ENCODE measurements at places on chromosomes 5 and 9. TPM values are rescaled to one million over a fixed set of nuclear protein-coding genes. Genes with fewer than 3 reads are reported as not detected.

The FOCAD gene
- 18.8 TPM for total RNA-seq

The IFNA13 gene
- not detected for total RNA-seq

The DEPDC1B gene
- total RNA-seq, result 0.19 TPM

The OR1Q1 gene
- total RNA-seq, result not detected

The UCK1 gene
- 36.1 TPM for total RNA-seq

The LRRC19 gene
- total RNA-seq, result not detected

The CTXN3 gene
- total RNA-seq, result not detected

The SEC61B gene
- total RNA-seq, result 106 TPM

The SPINK1 gene
- total RNA-seq, result not detected

The HNRNPK gene
- total RNA-seq, result 562 TPM

The CDC25C gene
- total RNA-seq, result not detected

The PAEP gene
- not detected for total RNA-seq

The ZNG1C gene
- 38.5 TPM for total RNA-seq

DNA sequence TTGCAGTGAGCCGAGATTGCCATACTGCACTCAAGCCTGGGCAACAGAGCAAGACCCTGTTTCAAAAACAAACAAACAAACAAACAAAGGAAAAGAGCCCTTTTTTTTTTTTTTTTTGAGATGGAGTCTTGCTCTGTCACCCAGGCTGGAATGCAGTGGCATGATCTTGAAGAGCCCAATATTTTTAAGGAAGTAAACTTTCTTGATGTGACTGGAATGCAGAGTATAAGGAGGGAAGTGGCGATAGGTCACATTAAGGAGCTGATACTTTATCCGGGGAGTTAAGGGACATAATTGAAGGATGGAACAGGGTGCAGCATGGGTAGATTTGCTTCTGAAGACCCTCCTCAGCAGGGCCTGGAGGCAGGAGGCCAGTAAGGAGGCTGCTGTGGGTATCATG lies 13.0 kb downstream of the NAIF1 start:
- DNase-seq, result no peak

- DNase-seq, result no peak
These were observed 65.8 kb upstream of the PAPPA start for GRCh38 chr9:116087751-116088194.

DNA sequence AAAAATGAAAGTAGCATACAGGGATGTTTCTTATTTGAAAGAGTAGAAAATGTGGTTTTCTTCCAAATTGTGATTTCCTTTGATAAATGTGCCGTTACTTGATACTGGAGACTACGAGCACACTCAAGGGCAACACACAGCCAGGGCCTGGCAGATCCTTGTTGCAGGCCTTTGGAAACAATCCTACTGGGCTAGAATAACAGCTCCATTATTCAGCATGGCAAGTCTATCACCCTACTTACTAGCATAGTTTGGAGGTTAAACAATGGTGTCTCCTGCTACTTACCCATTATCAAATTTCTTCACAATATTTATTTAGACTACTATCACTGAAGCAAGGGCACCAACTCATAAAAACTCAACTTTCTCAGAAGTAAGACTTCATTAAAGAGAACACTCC lies 140.8 kb upstream of the ZNF608 start:
- no peak for DNase-seq

DNA sequence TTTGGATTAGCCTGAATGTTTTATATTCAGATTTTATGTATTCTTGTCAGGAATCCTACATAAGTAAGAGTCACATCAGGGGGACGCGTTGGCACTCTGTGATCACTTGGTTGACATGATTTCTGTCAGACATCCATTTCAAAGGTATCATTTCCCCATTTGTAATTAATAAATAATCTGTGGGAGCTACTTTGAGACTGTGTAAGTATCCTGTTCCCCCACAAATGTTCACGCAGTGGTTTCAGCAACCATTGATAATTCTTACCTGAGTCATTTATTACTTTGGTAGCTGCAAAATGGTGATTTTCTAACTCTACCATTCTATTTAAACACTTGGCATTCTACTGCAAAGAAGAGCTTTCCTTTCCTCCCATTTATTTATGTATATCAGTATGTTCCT lies 56.9 kb upstream of the TBC1D2 start:
- no peak for DNase-seq

GRCh38 chr5:9601055-9601739 lies 29.0 kb downstream of the TAS2R1 start:
- DNase-seq, result no peak

GRCh38 chr9:91817493-91818224 lies 132.4 kb downstream of the ROR2 start:
- no peak for DNase-seq

DNA sequence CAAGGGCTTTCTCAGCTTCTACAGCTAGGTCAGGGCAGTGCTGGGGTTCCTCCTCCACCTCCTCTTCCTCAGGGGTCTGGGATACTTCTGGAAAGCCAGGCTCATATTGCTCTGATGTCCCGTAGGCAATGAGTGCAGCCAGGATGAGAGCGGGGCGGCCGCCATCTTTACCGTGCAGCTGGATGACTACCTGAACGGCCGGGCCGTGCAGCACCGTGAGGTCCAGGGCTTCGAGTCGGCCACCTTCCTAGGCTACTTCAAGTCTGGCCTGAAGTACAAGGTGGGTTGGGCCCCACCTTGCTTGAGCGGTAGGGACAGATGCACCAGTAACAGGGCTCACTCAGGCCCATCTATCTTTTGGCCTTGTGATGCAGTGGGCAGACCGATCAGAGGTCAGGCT lies 34.8 kb downstream of the GSN start:
- no peak for DNase-seq

DNA sequence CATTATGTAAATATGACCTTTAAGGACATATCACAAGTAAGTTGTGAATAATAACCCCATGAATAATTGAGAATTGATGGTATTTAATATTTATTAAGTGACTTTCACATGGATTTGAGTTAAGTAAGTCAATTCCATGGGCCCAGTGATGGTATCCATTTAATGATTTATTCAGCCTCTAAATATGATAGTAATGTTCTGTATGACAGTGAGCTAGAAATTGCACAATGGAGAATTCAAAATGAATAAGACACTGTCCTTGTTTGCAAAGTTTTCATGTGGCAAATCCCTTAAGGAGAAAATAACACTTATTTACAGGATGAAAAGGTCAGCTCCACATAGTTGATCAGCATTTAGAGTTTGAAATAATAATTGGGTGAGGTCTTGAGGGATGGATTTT lies 160.7 kb downstream of the PDE4D start:
- no peak for DNase-seq

DNA sequence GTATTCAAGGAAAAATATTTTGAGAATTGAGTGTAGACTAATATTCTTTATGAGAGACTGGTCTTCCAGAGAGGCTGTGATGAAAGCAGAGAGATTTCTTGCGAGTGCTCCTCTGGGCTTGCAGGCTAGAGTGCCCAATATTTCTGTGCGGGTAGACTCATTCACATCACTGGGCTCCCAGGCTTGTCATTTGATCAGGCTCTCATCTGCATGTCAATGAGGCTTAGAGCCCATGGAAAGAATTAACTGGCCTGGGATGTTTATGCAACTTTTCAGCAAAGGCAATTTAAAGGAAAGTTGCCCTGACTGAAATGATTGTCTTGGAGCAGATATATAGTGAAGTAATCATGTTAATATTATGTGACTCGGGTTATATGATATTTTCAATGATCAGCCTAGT lies 42.3 kb downstream of the SNCAIP start:
- no peak for DNase-seq

DNA sequence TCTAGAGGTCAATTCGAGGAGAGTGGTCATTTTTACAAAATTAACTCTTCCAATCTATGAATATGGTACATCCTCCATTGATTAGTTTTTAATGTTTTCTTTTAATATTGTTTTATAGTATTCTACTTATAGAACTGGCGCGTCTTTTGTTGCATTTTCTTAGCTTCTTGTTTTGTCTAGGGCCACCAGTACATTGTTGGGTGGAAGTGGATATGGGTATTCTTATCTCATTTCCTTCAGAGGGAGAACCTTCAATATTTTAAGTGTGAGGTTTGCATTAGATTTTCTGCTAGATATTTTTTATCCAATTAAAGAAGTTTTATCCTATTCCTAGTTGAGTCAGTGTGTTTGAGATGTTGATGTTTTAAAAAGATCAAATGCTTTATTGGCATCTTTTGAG lies 69.8 kb downstream of the RPS23 start:
- no peak for DNase-seq

DNA sequence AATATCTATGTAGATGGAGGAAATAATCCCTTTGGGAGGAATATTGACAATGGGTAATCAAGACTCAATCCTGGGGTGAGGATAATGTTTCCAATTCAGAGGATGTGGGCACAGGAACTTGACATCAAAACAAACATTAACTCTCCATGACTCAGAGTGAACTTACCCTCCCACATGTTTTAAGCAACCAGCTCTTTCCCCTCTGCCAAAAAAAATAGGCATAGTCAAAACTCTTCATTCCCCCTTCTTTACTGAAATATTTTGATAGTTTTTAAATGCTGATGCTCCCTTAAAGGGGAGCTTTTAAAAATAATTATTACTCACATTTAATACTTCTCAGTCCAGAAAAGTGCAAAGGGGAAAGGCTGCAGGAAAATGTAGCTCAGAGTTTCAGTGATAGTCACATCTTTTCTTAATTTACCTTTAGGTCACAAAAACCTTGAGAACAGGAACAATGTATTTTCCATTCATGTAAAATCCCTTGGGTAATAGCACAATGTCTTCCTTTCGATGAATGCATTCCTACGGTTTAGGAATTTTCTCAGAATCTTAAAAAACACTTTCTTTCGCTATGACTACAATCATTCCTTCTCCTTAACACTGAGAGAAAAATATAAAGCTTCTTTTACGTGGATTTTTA lies 298.4 kb upstream of the GRAMD2B start:
- no peak for DNase-seq

- no peak for DNase-seq
These were observed 35.9 kb upstream of the TESK1 start for GRCh38 chr9:35569206-35569605.

- no peak for DNase-seq
These were observed 296.7 kb downstream of the HINT1 start for GRCh38 chr5:130868186-130868840.

DNA sequence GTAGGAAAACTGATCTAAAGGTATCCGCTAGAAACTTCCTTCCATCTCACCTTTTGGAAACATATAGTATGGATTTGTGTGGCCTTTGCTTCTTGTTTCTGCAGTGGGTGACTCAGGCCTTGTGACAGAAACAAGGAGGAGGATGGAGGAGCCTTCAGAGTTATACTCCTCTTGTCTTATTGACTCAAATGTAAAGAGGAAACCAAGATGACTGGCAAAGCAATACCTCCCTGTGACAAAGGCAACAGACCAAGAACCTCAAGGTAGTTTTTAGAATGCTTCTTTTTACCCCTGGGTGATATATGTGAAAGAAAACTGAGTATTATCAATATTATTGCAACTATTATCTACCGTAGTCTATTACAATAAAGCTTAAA lies 123.3 kb upstream of the SLIT3 start:
- no peak for DNase-seq

- no peak for DNase-seq
These were observed 111.7 kb upstream of the NUDT12 start for GRCh38 chr5:103674251-103674650.

GRCh38 chr5:29015523-29015922 lies 1977.1 kb upstream of the CDH9 start:
- no peak for DNase-seq

DNA sequence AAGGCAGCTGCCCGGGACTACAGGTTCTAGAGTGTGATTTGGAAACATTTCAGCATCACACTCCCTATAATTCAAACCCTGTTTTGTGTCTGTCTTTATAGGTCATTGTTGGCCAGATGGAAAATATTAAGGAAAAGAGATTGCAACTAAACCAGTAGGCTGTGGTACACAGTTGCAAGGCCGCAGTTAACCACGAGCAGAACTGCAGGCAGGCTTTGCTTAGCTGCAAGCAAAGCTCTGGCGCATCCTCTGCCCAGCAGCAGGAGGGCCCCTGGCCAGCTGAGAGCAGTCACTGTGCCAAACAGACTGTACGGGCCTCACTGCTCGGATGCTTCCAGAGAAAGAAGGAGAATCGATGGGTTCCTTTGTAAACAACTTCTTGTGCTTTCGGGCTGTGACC lies 204.5 kb downstream of the DENND1A start:
- DNase-seq, result no peak

- DNase-seq, result no peak
These were observed 194.6 kb upstream of the KIF2A start for GRCh38 chr5:62111428-62111827.

- DNase-seq, result no peak
These were observed 2.0 kb upstream of the ENC1 start for GRCh38 chr5:74642543-74642863.

DNA sequence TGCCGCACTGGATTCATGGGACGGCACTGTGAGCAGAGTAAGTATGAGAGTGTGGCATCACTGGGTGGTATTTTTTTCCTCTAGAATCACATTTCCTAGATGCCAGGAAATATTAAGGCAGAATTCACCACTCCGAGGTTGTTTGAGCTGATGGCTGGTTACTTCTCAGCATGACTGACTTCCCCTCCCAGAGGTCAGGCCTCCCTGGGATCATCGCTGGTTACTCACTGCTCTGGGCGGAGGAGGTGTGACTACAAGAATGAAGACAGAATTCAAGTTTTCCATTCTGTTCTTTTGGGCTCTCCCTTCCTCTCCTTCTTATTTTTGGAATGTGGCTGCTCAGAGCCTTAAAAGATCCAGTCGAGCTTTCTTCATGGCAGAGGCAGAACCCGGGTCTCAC lies 76.6 kb upstream of the PRRC1 start:
- no peak for DNase-seq

DNA sequence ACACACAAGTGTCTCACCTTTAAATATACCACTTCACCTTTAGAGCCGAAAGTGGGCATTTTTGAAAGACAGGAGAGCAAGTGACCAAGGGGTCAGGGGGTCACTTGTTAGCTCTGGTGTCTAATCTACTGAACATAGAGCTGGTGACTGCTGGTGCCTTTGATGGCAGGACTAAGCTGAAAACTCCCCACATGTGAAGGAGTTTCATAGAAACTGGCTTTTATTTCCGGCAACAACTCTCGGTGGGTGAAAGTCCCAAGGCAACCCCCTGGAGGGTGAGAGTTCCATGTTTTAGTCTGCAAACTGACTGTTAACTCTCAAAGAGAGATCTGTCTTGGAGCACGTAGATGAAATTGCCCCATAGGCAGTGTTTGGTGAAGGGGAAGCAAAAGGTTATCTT lies 466.9 kb downstream of the DMRTA1 start:
- no peak for DNase-seq

GRCh38 chr9:123454361-123454760 lies 98.4 kb downstream of the CRB2 start:
- DNase-seq, result no peak

- no peak for DNase-seq
These were observed 57.0 kb downstream of the TRPC7 start for GRCh38 chr5:136308212-136308795.

GRCh38 chr9:92176068-92176799 lies 61.0 kb upstream of the SPTLC1 start:
- no peak for DNase-seq

- no peak for DNase-seq
These were observed 346.4 kb downstream of the BNC2 start for GRCh38 chr9:16524078-16524477.

All from CD4-positive, alpha-beta memory T cell (primary cell).